Activated CD8-positive, alpha-beta memory T cell treated with anti-CD3 and anti-CD28 coated beads, Interleukin-2, amount 50 U/mL, for 48 hours (primary cell): ENCODE measurements at places on chromosomes 12 and 14.
A peak's percentile ranks its signal among the peaks of the same experiment; 100 is the strongest.

DNA sequence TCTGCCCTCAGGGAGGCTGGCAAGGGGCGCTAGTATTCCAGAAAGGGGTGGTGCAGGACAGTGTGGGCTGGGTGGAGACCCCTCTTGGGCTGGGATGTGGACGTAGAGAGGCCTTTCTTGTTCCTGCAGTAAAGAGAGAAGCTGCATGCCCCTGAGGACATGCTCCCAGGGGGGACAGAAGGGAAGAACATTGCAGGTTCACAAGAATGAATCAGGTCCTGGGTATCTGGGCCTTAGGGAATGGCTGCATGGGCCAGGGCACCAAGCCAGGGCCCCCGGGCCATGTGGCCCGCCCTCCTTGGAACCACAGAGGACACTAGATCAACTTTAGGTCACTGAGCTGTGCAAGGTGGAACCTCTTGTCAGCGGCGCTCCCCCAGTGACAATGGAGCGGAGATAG is 51.8 kb downstream of the ZNF664 start:
- DNase-seq: no peak

GRCh38 chr12:92466391-92467305 is 236.1 kb upstream of the PLEKHG7 start:
- DNase-seq: no peak

GRCh38 chr14:94356379-94357056 is 31.9 kb downstream of the SERPINA1 start:
- no peak for DNase-seq

DNA sequence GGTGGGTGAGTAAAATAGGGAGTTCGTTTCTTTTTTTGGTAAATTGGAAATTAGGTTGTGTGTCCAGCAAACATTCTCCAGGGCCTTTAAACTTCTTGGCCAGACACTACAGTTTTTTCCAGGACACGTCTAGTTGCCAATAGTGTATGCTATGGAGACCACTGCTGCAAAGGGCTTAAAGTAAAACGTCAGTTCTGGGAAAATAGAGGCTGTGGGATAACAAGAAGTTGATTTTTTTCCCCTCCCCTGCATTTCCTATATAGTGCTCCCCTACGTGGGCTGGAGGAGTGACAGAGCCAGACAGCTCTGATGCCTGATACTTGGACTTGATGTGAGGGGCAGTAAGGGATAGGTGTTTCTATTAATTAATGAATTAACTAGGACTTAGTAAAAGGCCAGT is 2.4 kb downstream of the ACVR1B start:
- no peak for DNase-seq

- no peak for DNase-seq
Measured at GRCh38 chr12:127811988-127812387, 455.0 kb upstream of the TMEM132C start.

- DNase-seq: no peak
Measured at GRCh38 chr14:69615496-69616407, 4.4 kb downstream of the SUSD6 start.

- no peak for DNase-seq
Measured at GRCh38 chr12:108349278-108349688, 10.2 kb upstream of the CMKLR1 start.

DNA sequence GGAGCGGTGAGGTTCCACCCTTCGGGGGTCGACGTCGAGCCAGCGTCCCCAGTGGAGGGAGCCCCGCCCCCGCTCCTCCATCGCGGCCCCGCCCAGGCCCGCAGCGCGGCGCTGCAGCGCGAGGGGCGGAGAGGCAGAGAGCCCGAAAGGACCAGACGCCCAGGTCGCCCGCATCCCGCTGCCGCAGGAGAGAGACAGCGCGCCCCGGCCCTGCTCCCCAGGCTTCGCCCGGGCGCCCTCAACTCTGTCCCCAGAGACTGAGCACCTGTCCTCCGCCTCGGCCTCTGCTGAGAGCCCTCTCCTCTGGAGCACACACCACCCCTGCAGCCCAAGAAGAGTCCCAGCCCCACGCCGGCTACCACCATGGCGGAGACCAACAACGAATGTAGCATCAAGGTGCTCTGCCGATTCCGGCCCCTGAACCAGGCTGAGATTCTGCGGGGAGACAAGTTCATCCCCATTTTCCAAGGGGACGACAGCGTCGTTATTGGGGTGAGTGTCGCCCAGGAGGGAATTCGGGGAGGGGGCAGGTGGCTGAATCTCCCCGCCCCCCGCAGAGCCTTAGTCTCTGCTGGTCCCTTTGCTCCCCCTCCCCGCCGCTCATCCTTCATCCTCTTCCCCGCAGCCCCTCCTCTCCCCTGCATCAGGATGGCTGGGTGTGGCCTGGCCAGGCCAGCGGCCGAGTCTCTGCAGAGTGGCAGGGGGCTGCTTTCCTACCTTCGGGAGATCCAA is at the start of gene KIF5A:
Gene KIF5A, plus strand, starts transcription at position 136 of the 732 bp plus-strand sequence. Its CDS starts 228 bp downstream, at position 364.
- peak; percentile 87 for DNase-seq

DNA sequence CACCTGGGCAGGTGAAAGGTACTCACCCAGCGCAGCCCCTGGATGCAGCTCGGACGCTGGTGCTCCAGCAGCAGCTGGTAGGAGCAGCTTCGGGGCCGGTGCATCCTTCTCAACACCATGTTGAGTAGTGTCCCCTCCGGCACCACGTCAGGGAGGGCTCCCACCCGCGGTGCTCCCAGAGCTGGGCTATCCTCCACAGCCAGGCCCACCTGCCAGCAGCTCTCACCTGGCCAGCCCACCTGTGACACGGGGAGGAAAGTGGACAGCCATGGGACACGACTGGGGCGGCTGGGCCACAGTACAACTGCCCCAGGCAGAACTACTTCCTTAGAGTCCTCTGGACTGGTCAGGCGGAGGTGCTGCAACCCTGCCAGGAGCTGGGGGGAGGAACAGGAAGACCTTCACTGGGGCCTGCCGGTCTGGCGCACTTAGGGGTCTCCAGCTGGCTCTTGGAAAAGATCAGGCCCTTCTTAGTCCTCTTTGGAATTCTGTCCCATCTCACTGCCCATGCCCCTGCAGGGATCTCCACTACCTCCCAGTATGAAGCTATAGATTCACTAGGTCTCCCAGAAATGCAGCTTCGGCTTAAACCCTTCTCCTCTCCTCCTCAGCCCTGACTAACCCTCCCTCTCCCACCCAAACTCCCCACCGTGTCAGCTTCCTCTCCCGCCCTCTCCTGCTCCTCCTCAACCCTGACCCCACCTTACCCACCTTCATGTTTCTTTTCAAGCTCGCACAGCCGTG is 668 bp downstream of the RAPGEF3 start:
- DNase-seq: no peak

DNA sequence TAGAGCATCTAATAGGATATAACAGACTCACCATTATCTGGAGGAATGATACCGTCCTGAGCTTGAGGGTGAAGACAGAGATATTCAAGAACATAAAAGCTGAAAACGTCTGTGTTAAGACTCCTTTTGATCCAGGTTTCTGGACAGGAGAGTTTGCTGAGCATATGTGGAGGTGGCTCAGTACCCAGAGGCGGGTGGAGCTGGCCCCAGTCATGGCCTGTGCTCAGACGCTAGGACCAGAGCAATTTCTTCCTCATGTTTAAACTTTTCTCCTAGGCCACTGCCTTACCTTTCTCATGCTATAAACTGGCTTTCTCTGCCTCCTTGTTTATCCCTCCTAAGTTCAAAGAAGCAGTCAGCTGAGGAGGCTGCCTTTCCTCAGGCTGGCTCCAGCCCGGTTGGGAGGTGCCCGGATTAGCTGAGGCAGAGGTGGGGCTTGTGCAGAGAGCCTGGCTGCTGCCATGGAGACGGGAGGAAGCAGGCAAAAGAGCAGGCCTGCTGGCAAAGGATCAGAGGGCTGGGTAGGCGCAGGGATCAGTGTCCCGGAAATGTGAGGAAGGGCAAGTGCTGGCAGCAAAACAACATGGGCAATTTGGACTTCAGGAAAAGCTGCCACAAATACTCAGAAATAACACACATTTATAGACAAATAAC is 13.7 kb downstream of the COA8 start:
- DNase-seq: no peak
